Activated naive CD4-positive, alpha-beta T cell (primary cell): ENCODE measurements at places on chromosomes 1 and 21.

DNA sequence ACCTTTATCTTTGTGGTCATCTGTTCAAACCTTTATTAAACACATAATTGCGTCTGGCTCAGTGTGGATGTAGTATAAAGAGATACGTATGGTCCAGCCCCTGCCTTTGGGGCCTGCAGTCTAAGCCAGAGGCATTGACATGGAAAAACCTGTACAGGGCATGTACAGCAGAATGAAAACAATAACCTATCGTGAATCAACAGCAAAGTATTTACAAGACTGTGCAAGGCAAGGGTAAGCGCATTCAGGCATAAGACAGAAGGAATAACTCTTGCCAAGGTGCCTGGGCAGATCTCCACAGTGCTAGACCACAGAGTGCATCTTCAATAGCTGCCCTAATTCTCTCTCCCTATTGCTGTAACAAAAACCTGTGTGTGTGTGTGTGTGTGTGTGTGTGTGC is 35.5 kb downstream of the KIRREL1 start:
- no peak for DNase-seq

DNA sequence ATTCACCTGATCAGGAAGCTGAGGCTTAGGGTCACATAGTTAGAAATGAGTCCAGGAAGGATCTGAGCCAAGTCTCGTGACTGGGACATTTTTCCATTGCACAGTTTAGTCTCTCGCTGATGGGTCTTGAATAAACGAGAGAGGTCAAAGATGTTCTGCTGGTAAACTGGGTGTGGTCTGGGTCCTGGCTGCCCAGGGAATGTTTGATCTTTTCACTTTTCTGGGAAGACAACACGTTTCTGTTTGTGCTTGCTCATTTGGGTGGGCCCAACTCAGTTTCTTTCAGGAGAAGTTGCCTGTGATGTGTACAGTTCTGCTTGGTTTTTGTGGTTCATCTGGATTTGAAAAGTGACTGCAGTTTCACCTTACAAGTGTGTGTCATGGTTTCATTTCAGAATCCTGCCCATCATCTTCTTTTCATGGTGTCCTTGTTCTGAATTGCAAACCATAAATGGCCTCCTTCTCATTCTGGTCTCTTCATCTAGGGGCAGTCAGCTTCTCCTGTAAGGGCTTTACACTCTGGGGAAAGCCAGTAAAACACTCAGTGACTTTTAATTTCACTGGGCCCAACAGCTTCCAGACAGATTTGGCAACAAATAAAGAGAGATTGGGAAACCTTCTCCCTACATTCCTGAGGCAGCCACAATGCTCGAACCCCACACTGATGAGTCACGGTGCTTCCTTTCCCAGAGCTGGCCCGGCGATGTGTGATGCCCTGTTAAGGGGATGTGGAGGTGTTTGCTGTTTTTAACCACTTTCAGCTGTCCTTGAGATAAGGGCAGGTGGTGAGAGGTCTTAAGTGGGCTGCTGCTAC is 7.2 kb upstream of the TACSTD2 start:
- no peak for DNase-seq

- DNase-seq: no peak
These were observed 8.9 kb downstream of the SIM2 start for GRCh38 chr21:36707763-36708285.

DNA sequence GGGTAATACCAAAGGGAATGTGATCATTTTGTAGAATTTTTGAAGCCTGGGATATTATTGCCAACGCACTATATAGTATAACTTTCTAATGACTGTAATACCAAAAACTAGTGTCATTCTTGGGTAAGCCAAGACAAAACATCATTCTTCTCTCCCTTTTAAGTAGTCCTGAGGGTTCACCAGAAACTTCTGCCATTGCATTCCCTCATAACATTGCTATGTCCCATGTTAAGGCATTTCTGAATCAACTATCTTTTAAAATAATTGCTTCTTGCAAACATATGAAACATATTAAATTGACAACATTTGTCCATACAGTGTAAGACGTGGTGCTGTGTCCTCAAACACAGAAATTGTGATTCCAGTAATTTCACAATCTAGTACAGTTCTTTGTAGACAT is 29.9 kb upstream of the C1orf21 start:
- DNase-seq: no peak

GRCh38 chr21:33750017-33750416 is 107.7 kb downstream of the ITSN1 start:
- no peak for DNase-seq

GRCh38 chr1:56830052-56830451 is 10.8 kb upstream of the FYB2 start:
- no peak for DNase-seq

- no peak for DNase-seq
These were observed 8.8 kb downstream of the LRRC38 start for GRCh38 chr1:13505020-13505419.

DNA sequence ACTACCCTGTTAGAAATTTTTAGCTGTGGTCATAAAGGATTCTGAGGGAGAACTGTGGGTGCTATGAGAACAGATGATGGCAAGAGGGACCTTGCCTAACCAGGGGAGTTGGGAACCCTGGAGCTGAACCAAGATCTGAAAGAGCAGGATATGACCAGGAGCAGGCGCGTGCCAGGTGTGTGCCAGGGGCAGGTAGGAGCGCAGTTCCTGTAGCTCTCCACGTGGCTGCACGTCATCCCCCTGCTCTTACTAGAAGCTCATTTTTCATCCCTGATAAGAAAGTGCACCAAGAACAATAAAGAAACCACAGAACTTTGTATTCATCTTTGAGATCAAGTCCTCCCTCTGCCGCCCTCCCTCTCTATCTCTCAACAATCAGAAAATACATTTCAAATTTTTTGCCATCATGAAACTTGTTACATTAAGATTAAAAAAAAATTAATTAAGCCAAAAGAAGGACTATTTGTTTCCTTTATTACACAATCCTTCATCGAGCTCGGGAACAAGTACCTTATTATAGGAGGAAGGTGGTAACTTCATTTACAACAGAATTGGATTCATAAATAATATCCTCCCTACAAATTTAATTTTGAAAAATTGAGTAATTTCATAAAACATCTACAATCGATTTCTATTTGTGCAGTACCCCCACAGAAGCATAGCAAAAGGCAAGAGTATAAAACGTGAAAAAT is 78.5 kb downstream of the SLC35F3 start:
- no peak for DNase-seq

- no peak for DNase-seq
These were observed 1.1 kb downstream of the RYR2 start for GRCh38 chr1:237042892-237043576.

GRCh38 chr1:51444096-51444495 is 75.0 kb downstream of the EPS15 start:
- no peak for DNase-seq

DNA sequence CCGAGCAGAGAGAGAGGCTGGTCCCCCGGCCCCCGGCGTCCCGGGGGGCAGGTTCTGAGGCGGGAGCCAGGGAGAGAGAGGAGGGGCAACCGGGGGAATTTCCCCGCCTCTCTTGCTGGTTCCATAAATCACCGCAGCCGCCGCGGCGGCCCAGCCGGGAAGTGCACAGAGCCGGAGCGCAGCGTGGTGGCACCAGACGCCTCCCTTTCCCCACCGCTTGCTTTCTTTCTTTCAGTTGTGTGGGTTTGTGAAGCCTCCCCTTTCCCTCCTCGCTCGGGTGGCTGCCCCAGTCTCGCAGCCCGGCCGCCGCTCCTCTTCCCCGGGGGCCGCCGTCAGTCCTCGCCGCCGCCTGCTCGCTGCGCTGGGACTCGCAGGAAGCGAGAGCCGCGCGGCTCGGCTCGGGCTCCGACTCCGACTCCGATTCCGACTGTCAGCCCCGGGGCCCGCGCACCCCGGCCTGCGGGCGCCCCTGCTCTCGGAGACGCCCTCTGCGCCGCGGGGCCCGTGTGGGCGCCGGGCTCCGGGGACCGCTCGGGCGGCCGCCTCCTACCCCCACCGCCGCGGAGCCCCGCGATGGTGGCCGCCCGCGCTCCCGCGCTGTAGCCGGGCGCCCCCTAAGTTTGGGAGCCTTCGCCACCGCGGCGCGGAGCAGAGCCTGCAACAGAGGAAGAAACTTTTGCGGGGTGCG is at the start of gene CACHD1:
TSS of gene CACHD1 (plus strand) at position 153 of the 688 bp plus-strand sequence. CDS start 616 bp downstream, outside the sequence.
- peak; percentile 57 for DNase-seq

- DNase-seq: no peak
These were observed 2.1 kb downstream of the ZFP69 start for GRCh38 chr1:40479156-40479555.

- no peak for DNase-seq
These were observed 32.1 kb upstream of the CHRM3 start for GRCh38 chr1:239354231-239354630.

- DNase-seq: no peak
These were observed 337.9 kb downstream of the TBX15 start for GRCh38 chr1:118650107-118650807.

DNA sequence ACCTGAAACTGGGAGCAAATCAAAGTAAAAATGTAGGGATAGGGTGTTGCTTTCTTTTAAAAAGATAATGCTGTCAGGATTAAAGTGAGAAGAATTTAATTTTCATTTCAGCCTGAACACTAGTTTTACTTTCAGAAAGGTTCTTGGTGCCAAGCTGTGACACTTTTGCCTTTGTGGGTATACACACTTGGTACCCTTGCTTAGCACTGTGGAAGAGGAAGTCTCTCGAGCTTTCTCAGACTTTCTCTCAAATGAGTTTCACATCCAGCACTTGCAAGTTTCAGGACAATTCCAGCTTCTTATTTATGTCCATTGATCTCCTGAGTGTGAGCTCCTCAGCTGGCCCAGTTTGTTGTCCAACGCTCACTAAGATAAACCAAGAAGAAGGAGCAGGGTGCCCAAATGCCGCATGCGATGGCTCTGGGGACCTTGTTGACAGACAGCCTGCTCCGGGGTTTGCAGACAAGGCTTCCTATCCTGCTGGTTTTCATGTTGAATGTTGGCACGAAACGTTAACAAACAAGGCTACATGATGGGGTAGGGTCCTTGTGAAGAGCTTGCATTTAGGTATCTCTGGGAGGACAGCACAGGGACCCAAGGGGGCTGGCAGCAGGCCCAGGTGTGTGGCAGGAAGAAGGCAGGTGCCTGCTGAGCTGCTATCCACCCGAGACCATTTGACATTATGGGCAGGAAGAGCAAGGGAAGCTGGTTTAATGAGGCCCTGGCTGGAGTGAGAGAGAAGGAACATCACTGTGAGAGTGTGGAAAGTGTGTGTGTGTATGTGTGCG is 79.7 kb downstream of the POFUT2 start:
- DNase-seq: no peak

- DNase-seq: no peak
These were observed 437.0 kb downstream of the MATN1 start for GRCh38 chr1:30286241-30286987.

DNA sequence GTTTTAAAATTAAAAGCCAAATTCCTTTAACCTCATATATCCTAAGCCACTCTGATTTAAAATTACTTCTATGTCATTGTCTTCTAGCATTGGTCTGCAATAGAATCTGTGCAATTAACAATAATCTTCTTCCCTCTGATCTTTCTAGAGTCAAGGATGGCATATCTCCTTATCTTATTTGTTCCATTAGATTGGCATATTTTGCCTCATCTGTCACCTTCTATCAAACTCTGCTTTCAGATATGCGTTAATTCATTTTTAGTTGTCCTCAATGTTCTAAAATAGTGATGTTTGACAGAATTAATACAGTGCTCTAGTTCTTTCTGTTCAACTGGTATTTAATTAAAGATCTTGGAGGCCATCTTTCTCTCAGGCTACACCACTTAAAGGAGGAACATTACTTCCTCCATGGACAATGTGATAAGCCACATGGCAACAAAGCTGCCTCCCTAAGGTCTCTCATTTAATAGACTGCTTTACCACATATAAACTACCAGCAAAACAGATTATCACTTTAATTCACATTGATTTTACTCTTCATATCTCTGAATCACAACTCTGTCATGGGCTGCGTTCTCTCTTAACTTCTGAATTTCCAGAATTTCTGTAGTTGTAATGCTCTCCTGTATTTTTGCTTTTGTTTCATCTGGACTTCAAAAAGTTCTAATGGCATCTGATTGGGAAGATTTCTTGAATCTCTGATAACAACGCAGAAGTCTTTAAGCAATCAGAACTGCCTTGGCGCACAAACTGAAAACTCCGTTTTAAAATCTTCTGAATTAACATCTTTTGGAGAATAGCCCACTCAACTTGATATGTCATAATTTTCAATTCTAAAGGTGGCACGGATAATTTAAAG is 2.8 kb downstream of the NRIP1 start:
- DNase-seq: no peak
